Brain pericyte (primary cell): ENCODE measurements at places on chromosomes 4 and X.

GRCh38 chr4:114466299-114466698 lies 132.3 kb upstream of the UGT8 start:
- DNase-seq = no peak

DNA sequence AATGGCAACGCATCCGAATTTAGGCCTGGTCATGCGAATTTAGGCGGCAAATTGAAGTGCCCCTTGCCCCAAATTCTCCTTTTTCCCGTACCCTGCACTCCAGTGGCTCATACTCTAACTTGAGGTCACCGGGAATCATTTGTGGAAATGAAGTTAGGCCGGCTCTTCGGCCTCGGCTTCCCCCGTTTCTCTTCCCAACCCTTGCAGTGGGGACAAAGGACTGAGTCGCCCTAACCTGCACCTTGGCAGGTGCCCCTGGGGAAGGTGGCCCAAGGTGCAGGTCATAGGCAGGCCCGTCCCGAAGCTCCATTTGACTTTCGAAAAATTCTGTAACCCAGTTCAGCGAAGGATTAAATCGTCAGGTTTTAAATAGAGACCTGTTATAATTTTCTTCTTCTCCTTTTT lies 811 bp downstream of the SRD5A3 start:
- DNase-seq = no peak

DNA sequence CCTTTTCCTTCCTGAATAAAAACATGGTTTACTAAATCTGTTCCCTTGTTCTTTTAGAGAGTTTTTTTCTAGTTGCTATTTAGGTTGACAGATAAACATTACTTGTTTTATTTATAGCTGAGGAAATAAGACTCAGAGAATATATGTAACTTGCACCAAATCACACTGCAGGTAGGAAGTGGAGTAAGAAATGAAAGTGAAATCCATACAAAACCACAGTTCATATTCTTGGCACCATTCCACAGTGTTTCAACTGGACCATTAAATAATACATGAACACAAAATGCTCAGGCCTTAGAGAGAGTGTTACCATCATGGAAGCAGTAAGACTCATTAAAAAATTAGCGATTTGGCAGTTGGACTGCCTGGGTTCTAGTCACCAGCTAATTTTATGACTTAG lies 326.9 kb upstream of the SLIT2 start:
- DNase-seq = no peak

GRCh38 chr4:54872261-54872660 lies 214.5 kb downstream of the KIT start:
- no peak for DNase-seq

GRCh38 chrX:24498181-24498580 lies 33.1 kb downstream of the PDK3 start:
- no peak for DNase-seq

GRCh38 chr4:244471-244870 lies 60.8 kb downstream of the ZNF732 start:
- DNase-seq = no peak

DNA sequence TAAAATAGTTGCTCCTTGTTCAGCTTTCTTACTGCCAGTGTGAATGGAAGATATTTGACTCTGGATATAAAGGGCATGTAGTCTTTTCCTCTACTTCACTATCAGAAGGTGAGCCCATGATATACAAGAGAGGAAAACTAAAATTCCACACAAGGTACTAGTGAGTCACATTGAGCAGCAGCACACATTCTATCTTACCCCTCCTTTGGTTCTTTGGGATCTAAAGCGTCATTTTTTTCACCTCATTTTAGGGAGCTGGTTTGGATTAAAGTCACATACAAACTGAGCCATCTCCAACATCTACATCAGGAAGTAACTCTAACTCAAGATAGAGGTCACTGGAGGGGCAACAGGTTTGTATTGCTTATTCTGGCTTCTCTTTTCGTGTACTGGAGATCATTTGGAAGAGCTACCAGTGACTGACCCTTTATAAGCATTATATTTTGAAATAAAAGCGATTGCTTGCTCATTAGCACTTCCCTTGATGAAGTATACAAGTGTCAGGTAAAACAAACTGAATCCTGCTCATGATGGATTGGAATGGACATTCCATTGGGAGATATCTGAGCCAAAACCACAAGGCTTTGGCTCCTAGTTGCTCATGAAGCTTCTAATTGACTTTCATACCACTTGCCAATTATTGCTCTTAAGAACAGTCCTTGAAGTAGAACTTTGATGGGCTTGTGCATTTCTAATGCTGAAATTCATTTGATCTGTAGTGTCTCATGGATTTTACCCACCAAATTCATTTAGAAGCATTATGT lies 124.1 kb downstream of the SPCS3 start:
- DNase-seq = no peak

DNA sequence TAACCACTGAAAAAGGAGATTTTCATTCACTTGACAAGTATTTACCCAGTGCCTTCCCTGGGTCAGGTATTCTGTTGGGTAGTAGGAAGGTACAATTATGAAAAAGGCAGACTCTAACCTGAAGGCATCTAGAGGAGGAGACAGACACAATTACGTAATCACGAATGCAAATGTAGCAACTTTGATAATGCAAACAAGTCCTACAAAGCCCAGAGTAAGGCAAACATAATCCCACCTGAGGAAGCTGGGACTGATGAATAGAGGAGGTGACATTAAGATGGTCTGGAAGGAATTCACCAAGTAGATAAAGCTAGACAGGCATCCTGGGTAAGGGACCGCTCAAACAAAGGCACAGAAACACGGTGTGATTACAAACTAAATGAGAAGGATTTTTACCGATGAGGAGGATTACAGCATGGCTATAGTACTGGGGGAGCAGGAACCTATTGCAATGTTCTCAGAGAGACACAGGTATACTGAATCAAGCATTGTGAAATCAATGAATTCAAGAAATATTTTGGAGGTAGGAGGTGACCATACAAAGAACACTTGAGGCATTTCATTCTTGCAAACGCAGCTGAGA lies 37.1 kb downstream of the TMEM150C start:
- DNase-seq = no peak

GRCh38 chr4:107619731-107620130 lies 100.3 kb downstream of the PAPSS1 start:
- DNase-seq = no peak

- no peak for DNase-seq
Observed at GRCh38 chr4:34365946-34366345, 1878.4 kb downstream of the ARAP2 start.

DNA sequence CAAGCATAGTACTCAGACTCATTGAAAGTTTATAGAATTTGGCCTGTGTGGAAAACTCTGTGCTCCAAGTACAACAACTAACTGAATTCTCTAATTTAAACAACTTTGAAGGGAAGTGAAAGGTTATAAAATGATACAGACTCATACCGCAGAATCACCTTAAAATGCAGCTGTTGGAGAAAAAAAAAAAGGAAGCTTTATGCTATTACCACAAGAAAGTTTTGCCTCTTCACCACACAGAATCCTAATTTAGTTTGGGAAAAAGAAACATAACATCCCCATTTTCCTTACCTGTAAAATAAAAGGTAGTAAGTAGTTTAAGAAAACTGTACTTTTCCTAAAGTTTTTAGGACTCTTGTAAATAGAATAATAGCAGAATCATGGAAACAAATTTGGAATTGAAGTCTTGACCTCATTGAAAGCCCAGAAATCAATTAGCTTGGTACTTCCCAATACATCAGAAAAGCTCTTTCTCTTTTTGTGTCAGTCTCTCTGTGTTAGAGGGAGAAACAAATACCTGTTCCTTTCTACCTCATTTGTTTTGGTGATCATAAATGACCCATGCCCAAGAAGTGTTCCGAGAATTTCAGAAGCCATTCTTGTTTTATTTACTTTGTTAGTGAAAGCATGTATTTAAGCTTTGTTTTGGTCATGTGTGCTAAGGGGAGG lies 78.8 kb downstream of the NFKB1 start:
- DNase-seq = no peak

DNA sequence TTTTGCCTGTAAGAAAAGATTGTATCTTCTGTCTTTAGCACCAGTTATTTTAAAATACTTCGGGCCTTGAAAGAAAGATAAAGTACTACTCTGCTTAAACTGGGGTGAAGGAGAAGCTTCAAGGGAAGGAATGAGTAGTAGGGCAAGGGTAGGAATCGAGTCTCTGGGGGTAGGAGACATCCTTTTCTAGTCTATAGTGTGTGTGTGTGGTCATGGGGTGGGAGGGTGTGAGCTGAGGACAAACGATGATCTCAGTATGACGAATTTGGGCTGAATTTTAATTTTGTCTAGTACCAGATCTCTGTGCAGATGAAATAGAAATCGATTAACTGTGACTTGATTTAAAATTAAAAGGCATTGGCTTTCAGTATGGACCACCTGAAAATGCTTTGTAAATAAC lies 3.3 kb upstream of the MYOZ2 start:
- no peak for DNase-seq

GRCh38 chrX:139933904-139934303 lies 1.1 kb upstream of the ATP11C start:
- no peak for DNase-seq

DNA sequence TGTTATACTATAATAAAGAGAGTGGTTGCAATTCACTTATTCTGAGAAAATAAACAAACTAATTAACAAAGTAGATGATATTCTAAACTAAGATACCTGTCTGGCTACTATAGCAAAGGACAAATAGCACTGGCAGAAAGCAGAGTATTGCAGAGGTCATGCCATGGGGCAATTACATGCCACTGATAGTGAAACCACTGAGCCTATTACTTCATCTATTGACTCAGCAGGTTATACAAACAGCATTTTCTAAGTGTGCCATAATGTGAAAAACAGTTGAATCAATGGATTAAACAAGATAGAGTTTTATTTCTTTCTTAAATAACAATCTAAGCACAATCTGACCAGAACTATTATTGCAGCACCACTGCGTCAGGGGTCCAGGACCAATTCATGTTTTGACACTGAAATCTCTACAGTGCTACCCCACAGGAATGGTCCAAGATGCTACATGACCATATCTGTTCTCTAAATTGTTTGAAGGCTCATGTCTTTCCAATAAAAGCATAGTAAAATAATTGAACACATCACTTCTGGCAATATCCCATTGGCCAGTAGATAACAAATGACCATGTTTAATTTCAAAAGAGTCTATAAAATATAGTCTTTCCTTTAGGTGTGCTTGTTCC lies 389.5 kb upstream of the GRID2 start:
- no peak for DNase-seq

GRCh38 chr4:60544981-60545380 lies 655.1 kb upstream of the ADGRL3 start:
- no peak for DNase-seq

DNA sequence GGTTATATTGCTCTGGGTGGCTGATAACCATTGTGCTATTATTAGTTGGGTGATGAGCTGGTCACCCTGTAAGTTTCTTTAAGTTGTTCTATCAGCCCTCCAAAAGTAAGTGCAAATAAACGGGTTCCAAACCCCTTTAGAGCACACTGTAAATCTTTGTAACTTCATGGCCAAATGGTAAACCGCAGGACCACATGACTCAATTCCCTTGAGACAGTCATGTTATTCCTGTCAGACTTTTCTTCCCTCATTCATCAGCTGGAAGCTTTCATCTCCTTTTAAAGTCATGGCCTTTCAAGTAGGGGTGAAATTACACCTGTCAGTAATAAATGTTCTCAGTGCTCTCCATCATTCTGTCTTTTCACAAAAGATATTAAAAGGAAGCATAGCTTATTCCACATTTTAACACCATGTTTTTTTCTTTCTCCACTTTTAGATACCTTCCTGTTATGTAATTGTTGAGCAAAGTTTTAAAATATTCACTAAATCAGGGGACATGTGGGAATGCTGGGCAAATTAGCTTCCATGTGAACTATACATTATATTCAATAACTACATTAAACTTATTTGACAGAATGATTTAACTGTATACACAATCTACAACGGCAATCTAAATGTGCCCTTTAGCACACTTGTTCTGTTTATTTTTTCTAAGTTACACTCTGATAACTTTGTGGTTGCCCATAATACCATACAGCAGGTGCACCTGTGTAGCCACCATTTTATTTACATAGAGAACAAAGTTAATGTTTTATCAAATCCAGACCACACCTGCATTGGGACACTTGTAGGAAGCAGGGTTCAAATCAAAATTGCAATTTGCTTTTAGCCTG lies 275.5 kb downstream of the CFAP299 start:
- peak; percentile 27 for DNase-seq

GRCh38 chrX:120797188-120797851 lies 78.3 kb downstream of the CT47B1 start:
- no peak for DNase-seq

DNA sequence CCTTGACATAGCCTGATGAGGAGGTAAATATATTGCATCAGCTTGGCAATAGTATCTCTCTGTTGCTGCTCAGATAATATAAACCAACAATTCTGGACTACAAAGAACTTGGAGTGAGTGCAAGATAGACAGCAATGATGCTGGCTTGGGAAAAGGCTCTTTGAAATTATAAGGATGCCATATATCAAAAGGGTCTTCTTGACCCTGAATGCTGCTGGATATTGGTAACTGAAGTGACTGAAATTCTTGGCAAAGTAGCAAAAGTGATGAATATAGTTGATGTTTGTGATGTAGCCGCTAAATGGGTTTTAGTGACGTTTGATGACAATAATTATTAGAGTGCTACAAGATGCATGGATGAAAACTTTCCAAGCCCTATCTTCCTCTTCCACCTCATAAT lies 1391.6 kb downstream of the ADGRL3 start:
- no peak for DNase-seq

DNA sequence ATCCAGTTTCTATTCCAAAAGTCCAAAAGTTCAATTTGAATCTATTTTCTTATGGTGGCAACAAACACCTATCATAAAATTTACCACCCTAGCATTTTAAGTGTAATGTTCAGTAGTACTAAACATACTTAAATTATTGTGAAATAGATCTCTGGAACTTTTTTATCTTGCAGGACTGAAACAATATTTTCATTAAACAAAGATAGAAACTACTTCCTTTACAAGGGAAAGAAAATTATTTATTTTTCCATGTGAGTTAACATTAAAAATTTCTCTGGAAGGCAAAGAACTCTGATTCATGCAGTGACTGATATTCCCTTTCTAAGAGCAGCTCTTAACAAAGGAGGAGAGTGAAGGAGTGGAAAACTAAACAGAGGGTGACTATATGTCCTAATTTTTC lies 40.2 kb downstream of the ADH7 start:
- DNase-seq = no peak

DNA sequence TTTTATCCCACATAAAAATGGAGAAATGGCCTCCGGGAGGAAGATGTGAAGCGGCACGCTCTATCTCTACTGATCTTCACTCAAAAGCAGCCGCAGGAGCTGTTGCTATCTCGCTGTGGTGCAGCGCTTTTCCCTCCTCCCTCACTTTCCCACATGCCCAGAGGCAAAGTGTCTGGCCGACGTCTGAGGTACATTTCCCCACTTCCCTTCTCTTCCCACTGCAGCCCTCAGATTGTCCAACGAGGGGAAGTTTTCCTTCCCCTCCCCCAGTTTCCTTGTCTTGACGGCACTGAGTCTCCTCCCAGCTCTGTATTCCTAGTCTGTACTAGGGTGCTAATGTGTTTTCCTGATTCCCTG lies 660 bp upstream of the COL25A1 start:
- no peak for DNase-seq

DNA sequence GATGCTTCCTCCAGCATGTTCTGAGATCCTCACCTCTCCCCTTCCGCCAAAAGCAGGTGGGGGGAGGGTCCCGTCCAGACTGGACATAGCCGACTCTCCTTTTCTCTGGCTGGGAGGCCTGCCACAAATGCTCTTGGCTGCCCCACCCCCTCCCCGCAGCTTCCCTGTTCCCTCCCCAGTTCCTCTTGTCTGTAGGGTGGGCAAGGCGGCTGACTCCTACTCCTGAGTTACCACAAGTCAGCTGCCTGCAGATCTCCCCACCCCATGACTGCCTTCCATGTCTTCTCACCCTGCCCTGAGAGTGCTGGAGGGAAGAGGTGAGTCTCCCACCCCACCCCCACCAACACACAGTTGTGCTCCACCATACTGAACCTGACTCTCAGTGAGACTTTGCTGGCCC lies 2.9 kb downstream of the ATP6AP1 start:
- no peak for DNase-seq
